ENCODE measurements at places on chromosomes 2 and 18.

GRCh38 chr2:181937473-181937872, 45.9 kb downstream of the ITPRID2 start:
- DNase-seq = no peak

DNA sequence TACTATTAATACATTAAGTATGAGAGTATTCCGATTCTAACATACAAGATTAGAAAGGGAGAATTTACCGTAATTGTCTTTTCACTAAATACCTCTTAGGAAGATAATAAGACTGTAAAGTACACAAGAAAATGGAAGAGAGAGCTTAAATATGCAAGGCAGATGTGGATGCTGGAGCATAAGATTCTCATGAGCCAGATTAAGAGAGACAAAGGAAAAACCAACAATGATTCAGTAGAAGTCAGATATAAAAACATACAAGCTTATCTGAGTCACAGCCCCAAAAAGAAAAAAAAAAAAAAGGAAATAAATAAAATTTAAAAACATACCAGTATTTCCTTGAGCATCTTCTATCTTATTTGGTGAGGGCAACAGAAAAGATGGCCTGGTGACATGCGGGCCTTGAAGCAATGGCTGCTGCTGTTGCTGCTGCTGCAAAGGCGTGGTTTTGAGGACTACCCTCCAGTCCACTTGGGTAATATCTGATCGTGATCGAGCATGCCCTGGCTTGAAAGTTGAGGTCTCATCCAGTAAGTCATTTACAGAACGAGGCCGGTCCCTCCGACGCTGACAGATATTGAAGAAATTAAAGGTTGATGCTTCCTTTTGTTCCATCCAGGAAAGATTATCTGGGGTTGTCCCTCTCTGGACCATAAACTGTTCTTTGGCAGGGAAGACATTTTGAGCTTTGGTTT, 24.5 kb downstream of the PLEKHM3 start:
- no peak for DNase-seq

- no peak for DNase-seq
Measured at GRCh38 chr2:145771525-145771924, 1251.6 kb upstream of the ZEB2 start.

DNA sequence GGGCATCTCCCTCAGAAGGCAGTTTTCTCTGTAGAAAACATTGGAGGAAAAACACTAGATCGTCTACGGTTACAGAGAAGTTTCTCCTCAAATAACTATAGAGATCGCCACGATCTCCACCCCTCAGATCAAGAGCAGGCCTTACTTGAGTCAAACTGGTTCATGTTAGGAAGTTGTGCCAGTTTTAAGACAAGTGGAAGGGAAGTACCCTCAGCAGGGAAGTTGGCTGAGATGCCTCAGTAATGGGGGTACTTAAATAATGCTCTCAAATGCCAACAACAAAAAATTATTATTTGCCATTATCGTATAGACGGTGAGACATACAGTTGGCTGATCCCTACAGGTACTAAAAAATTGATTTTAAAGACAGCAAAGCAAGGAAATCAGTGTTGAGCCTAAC, 8.2 kb upstream of the SMAD7 start:
- DNase-seq = no peak

DNA sequence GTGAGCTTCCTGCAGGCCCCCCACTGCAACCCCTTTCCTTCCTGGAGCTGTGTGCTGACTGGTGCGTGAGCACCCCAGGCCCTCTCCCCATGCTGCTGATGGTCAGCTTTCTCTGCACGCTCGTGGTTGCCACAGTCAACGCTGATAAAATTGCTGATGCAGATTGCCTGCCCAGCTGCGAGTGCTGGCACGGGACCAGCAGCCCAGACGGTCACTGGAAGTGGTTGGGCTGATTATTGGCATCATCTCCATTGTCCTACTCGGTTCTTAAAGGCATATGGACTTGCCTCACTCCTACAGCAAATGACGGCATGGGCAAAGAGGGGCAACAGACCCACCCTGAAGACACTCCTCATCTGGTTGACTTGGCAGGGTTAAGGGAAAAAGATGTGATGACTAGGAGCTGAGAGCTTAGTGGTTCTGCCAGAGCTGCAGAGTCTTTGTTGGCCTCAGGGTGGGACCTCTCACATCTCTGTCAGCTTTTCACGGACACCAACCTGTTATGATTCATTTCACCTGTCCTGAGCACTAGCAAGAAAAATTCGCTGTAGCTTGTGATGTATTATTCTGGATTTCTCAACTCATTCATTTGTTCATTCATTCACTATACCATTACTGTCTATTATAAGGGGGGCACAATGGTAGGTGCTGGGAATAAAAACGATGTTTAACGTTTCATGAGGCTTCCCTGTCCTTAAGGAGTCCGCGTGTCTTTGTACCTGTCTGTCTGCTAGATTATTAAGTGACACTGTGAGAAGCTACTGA, 38.4 kb downstream of the PAX8 start:
- peak; percentile 64 for DNase-seq

- no peak for DNase-seq
Measured at GRCh38 chr2:29444150-29444549, 328.9 kb downstream of the CLIP4 start.

- no peak for DNase-seq
Measured at GRCh38 chr2:241956521-241957110, 87.1 kb downstream of the RTP5 start.

DNA sequence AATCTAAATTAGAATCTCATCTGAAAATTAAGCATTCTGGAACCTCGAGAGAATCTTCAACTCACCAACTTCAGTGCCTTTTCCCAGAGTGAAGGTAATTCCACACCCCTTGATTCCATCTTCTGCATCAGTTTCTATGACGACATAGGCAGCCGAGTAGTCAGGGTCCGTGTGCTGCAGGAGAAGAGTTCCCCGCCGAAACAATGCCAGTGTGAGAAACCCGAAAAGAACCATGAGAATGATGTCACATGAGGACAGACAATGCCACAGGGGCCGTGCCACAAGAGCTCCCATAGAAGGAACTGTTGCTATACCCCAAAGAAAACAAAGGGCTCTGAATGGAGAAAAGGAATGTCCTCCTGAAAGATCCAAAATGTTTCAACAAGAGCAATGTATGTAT, 6.0 kb downstream of the ENOSF1 start:
- no peak for DNase-seq

- no peak for DNase-seq
Measured at GRCh38 chr2:239532250-239532649, 131.4 kb upstream of the HDAC4 start.

DNA sequence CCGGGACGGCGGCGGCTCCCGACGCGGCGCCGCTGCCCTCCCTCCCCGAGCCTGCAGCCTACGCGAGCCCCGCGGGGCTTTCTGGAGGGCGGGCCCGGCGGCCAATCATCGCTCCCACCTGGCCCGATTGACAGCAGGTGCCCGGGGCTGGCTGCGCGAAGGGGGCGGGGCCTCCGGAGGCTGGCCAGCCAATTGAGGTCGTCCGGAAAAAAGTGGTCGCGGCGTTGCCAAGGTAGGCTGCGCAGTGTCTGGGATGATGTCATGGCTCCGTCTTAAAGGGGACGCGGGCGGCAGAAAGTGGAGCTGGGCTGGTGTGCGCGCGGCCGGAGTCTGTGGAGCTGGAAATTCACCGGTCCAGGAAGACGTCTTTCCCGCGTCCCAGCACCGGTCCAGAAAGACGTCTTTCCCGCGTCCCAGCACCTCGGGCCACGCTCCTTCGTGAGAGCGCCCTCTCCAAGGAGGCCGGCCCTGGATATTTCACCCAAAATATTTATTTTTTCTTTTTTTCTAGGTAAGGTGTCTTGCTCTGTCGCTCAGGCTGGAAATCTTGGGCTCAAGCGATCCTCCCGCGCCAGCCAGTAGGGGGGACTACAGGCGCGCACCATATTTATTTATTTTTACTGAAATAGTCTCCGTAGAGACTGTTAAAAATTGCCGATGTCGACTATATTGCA, at the start of gene ACTR1B:
Gene ACTR1B, minus strand, starts transcription at position 83 of the 674 bp plus-strand sequence. CDS start 154 bp downstream, outside the sequence.
- peak; percentile 99 for DNase-seq

DNA sequence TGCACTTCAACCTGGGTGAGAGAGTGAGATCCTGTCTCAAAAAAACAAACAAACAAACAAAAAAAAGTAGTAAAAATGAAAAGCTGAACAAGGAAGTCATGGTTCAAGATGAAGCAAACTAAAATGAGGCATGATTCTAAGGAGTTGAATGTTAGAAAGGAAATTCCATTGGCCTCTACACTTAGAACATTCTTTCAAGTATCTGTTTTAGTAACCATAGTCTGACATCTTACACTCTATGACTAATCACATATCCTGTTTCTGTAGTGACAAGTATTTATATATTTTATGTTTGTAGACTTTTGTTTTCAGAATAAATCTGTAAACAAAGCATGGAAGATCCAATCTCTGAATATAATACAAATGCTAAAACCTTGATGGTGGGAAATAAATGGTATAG, 164.1 kb downstream of the KIAA1328 start:
- no peak for DNase-seq

DNA sequence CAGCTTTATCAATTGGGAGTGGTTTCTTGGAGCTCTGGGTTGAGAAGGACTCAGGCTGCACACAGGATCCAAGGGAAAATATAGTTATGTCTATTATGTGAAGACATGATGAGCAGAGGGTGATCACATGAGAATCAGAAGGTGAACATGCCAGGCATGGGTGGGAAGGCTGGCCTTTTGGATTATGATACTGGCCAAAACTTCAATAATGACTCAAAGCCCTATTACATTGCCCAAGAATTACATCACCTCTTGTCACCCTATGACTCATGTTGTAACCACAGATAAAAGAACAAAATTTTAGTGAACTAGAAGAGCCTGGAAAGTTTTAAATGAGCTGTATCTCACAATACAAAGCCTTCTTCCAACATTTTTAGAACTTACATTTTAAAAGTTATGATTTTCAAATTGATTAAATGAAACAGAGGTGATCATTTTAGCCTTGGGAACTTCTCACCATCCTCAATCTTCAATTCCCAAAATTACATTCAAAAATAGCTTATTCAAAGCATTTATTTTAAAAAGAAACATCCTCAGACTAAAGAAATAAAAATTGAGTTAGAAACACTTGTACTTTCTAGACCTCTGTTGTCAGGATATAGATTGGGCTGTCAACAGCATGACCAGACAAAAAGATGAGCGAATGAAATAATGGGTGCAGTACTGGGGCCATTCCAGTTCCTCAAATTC, 428.3 kb downstream of the MBD2 start:
- DNase-seq = no peak

DNA sequence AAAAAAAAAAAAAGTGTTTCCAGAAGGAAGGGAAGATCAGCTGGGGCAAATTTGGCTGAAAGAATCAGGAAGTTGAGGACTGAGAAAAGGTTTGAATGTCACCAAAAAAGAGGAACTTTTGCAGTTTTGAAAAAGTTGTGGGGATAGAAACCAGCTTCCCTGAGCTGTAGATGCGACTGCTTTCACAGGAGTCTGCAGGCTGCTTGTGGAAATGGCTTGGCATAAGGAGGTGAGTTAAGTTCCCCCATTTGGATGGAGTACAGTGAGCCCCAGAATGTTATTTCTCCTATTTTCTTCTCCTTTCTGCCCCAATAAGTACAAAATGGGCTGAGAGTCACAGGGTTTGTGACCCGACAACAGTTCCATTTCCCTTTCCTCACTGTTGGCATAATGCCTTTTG, 16.5 kb upstream of the ME2 start:
- DNase-seq = no peak

DNA sequence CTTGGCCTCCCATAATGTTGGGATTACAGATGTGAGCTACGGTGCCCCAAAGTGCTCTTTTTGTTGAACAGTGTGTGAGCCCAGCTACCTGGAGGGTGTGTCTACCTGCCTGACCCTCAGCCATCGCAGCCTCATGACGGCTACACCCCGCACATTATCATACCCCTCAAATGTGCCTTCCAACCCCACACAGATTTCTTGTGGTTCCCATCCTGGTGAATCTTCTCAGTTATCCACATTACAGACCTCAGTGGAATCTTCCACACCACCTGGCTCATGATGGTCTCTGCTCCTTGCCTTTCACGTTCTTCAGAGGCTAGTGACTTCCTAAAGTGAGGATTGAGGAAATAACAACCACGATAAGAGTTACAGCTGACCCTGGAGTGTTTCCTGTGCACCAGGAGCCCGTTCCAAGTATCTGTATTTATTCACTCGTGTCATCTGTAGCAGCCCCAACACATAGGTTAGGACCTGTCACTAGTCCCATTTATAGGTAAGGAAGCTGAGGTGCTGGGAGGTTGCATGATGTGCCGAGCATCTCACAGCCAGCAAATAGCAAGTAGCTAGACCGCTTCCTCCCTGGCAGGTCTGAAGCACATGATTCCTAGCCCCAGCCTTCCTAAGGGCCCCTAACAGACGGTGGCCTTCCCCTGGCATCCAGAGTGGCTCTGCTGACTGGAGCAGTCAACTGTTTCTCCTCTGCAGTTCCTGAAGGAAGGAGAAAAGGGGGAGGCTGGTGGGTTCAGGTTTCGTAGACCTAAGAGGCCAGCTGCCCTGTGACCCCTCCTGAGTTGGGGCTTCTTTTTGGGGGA, 47.3 kb downstream of the TCF7L1 start:
- DNase-seq = no peak

DNA sequence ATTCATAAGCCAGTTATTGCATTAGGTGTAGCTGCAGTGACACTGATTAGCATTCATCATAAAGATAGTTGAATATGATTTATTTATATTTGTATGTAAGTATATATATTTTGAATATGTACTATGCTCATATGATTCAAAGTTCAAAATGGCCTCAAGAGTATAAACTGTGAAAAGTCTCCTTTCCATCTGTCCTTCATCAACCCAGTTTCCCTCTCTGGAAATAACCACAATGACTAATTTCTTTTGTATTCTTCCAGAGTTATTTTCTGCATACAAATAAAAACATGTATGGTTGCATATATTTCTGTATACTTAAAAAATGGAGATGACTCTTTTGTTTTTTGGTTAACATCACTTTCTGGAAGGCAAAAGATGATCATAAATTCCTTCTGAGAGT, 95.2 kb downstream of the CAMKMT start:
- no peak for DNase-seq

GRCh38 chr2:239233576-239233975, 167.2 kb downstream of the HDAC4 start:
- DNase-seq = no peak

- no peak for DNase-seq
Measured at GRCh38 chr2:186827411-186827810, 21.6 kb downstream of the ZSWIM2 start.

- peak; percentile 85 for DNase-seq
Measured at GRCh38 chr2:44546459-44547127, 184.8 kb downstream of the CAMKMT start.

DNA sequence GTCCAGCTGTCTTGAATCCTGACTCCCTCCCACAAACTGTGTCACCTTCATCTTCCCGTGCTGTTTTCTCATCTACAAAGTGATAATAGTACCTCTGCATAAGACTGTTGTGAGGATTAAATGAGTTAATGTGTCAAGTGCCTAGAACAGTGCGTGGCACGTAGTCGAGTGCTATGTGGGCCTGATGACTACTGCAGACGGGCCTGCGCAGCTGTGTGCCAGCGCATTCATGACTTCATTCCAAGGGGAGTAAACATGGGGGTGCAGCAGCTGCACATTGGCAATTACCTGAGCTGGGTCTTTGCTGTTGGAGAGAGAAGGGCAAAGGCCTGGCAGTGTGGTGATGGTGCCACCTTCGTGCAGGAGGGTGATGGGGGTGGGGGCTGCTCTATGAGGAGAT, 5.0 kb downstream of the TEX44 start:
- DNase-seq = no peak

- no peak for DNase-seq
Measured at GRCh38 chr2:66966631-66967030, 430.5 kb upstream of the ETAA1 start.

- DNase-seq = peak; percentile 65
Measured at GRCh38 chr18:51278045-51278649, 80.7 kb upstream of the MEX3C start.
